ENCODE measurements at places on chromosomes 5 and 9.

- DNase-seq = no peak
Measured at GRCh38 chr5:40909264-40909663, at the start of gene C7. TSS of gene C7 (plus strand) at chr5:40909497. CDS start at chr5:40909611, 114 bp downstream.

DNA sequence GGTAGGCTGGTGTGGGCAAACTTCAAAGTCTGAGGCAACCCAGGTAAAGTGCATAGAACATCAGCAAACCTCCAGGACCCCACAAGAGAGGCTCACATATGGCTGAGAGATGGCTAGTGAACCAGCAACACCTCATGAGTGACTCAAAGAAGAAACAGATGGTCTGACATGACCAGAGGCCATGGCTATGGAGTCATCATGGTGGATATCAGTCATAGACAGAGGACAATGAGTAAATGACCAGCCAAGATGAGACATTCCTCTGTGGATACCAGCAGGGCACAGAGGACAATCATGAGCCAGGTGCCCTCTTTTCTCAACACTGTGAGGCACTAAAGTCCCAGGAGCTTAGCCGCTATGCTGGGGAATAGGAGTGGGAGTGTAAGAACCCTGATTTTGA lies 180.8 kb downstream of the RASEF start:
- DNase-seq = no peak

DNA sequence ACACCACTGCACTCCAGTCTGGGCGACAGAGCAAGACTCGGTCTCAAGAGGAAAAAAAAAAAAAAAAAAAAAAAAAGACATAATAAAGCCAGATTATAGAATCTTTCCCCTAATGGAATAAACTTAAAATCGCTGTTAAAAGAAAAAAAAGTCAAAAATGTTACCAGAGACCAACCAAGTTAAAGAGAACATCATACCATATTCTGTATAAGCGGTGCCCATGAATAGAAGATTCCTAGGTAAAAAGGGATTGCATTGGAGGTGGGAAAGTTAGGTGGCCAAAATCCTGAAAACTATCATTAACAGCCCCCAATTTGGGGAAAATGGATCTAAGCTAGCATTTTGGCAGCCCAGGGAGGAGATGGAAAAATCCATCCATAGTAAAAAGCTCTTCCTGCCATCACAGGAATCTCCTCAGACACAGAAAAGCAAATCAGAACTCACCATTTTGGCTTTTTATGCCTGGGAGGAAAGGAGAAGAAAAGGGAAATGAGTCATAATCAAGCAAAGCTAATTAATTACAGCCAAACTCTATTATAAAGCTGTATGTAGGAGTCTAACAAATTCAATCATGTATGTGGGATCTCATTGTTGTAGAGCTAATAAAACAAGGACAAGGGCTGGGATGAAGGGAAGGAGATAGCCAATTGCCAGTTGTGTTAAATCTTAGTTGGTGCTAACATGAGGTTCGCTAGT lies 363.8 kb downstream of the ARL15 start:
- no peak for DNase-seq

DNA sequence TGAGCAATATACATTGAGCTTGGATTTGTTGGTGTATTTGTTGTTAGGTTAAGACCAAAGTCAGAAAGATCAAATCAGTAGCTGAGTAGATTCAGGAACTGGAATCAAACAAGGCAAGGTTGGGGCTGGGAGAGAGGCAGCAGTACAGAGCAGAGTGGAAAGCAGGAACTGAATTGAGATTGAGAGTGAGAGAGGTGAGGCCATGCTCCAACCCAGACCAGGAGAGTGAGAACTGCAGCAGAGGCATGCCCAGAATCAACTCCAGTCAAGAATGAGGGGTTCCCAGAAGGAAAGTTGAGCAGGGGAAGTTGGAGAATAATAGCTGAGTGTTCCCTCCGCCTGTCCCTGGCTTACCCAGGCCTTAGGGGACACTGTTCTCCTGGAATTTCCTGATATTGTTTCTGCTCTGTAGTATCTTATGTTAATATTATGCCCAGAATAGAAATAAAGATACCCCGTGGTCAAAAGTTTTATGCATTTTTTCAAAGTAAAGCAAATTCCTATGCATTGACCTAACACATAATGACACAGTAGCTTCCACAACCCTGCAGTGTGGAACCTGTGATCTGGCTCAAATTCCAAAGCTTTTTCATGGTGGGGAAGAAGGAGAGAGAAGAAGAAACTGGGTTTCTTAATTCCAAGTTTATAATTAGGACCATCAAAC lies 82.7 kb downstream of the SV2C start:
- no peak for DNase-seq

- no peak for DNase-seq
Measured at GRCh38 chr9:72872718-72873117, 80.1 kb downstream of the ALDH1A1 start.

DNA sequence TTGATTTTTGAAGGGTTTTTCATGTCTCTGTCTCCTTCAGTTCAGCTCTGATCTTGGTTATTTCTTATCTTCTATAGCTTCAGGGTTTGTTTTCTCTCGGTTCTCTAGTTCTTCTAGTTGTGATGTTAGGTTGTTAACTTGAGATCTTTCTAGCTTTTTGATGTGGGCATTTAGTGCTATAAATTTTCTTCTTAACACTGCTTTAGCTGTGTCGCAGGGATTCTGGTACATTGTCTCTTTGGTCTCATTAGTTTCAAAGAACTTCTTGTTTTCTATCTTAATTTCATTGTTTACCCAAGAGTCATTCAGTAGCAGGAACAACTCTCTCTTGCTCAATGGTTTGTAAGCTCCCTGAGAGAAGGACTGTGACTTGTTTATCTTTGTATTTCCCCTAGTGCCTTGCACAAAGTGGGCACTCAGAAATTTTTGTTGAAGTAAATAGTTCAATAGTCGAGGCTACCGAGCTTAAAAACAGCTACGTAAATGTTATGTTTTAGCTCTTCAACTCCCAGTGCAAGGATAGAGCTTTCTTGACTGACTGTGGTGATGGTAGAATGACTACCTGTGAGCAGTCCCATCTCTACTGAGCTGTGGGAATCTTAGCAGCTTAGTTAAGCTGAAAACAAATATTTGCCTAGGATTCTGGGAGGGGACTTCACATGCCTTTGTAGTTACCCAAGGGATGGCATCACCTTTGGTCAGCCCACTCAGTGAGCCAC lies 225.8 kb upstream of the ELL2 start:
- DNase-seq = no peak

GRCh38 chr5:177357459-177358351 lies at the start of gene RGS14:
TSS of gene RGS14 (plus strand) at chr5:177357924. CDS start at chr5:177358025, 101 bp downstream.
- no peak for DNase-seq

DNA sequence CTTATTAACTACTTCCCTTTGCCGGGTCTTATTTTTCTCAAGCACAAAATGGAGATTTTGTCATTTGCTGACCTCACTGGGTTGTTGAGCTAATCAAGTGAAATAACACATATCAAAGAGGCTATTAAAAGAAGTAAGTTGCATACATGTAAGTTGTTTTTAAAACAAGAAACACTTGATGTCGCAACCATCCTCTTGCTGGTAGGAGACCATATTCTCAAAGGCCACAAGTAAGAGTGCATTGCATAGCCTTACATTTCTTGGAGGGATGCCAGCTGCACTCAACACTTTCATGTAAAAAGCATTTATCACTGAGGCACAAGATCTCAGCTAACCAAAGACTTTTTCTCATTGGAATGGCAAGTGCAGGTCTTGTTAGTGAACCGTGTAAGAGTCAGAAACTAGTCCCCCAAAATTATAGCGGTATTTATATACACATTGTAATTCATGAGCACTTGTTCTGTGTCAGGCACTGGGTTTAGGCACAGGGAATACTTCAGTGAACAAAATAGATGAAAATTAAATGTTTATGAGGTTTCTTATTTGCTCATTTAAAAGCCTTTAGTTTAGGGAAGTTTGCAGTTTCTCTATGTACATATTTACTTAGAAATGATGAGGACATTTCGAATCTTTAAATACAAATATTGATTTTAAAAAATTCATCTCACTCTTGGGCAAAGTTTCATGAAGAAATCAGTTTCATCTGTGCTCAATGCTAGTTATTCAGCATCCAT lies 72.0 kb downstream of the ZFAND5 start:
- peak; percentile 46 for DNase-seq

DNA sequence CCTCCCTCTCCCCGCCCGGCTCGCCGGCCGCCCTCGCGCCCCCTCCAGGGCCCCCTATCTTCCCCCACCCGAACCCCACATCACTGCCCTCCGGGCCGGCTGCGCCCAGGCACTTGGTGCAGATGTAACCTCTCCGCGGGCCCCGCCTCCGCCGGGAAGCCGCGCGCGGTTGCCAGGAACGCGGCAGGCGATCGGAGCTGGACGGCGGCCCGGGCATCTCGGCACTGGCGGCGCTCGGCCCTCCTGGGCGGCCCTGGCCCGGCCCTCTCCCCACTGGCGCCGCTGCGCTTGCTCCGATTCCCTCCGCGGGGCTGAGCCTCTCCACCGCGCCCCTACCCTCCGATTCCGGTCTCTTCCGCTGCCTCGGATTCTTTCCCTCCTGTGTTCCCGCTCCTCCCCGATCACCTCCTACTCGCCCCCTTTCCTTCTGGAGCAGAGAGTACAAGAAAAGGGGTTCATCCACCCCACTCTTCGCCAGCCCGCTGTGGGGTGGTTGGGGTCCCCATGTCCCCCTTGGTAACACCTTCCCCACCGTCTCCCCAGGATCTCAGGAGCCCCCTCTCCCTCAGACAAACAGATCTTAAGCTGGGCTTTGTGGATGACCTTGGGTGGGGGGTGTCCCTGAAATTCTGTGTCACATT lies 70.6 kb downstream of the C9orf50 start:
- peak; percentile 11 for DNase-seq

- no peak for DNase-seq
Measured at GRCh38 chr9:119137479-119137878, 231.8 kb downstream of the BRINP1 start.

DNA sequence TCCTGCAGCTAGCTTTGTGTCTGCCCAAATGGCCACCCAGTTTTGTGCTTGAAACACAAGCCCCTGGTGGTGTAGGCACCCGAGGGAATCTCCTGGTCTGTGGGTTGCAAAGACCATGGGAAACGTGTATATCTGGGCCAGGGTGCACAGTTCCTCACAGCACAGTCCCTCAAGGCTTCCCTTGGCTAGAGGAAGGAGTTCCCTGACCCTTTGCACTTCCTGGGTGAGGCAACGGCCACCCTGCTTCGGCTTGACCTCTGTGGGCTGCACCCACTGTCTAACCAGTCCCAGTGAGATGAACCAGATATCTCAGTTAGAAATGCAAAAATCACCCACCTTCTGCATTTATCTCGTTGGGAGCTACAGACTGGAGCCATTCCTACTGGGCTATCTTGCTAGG lies 865.0 kb upstream of the ACO1 start:
- DNase-seq = no peak

GRCh38 chr5:158456756-158457155 lies 597.8 kb upstream of the CLINT1 start:
- no peak for DNase-seq

- DNase-seq = no peak
Measured at GRCh38 chr5:73909474-73909873, 283.5 kb downstream of the ARHGEF28 start.

DNA sequence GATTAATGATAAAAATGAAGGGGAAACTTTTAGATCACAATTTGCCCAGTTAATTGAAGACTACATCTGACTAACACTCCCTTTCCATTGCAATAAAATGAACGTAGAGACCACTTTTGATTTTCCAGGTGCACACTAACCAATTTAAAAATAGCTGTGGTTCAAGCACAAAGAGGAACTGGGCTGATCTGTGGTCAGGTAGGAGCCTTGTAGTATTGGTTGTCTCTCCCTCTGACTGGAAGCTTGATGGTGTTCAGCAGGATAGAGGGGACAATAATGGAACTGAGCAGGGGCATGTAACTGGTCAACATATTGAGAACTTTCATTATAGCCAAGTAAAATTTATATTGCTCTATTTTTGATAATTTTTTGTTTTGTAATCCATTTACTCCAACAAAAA lies 886.8 kb upstream of the SEMA6A start:
- no peak for DNase-seq

- DNase-seq = no peak
Measured at GRCh38 chr5:983238-983524, 25.4 kb upstream of the NKD2 start.

GRCh38 chr5:1208221-1208742 lies 6.9 kb downstream of the SLC6A19 start:
- DNase-seq = no peak

GRCh38 chr9:84926793-84927192 lies 257.3 kb downstream of the NTRK2 start:
- no peak for DNase-seq

GRCh38 chr9:126228781-126229444 lies 97.7 kb upstream of the MVB12B start:
- DNase-seq = peak; percentile 26

DNA sequence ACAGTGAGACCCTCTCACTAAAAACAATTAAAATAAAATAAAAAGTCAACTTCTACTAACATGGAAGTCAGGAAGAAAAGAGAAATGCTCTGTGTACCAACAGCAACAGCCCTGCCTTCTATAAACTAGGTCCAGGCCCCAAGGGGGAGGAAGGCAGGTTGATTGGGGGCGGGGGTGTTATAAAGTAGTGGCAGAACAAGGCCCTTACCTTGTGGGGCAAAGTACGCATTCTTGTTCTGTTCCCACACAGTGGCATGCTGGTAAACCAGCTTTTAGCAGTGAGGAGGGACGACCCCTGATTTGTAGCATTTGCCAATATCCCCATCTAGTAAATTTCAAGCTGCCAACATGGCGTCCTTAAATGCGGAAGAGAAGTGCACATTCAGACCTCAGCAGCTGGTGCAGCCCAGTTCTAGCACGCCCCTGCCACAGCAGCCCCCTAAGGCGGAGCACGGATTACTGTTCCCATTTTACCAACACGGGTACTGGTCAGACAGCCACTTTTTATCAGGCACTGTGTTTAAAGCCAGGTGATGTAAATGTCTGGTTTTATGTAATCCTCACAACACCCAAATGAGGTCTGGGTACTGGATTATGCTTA lies 69.5 kb downstream of the GTF3C4 start:
- no peak for DNase-seq

DNA sequence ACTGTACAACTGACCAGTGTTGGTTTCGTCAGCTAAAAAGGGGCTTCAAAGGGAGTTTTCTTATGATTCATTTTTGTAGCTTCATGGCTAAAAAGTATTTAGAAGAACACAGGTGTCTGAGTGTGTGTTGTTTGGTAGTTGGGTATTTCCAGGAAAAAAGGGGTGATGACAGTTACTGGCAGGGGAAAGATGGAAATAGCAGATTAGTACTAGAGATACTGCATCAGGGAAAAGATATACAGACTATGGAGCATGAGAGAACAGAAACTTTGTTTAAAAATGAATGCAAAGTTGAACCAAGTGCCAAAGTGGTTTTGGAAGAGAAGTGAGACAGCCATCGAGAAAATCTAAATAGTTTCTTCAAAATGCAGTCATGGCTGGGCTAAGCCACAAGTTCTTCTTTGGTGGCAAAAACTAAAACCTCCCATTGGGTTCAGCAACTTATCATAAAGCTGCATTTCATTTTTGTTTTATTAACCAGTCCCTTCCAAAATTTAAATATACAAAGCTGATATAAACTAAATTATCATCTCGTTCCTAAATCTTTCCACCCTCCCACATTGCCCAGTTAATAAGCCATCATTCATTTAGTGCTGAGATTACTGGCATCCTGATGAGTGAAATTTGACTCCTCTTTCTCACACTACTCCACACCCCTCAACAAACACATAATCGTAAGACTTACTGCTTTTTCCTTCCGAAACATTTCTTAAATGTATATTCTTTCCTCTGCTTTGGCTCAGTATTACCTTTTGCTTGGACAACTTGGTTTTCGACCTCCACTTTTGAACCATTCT lies 33.5 kb downstream of the ELL2 start:
- no peak for DNase-seq
